ENCODE measurements at places on chromosomes 1 and 21.

- no peak for DNase-seq
Observed at GRCh38 chr1:170676628-170677027, 12.7 kb downstream of the PRRX1 start.

GRCh38 chr21:18411565-18411964 lies 8.0 kb upstream of the TMPRSS15 start:
- no peak for DNase-seq

DNA sequence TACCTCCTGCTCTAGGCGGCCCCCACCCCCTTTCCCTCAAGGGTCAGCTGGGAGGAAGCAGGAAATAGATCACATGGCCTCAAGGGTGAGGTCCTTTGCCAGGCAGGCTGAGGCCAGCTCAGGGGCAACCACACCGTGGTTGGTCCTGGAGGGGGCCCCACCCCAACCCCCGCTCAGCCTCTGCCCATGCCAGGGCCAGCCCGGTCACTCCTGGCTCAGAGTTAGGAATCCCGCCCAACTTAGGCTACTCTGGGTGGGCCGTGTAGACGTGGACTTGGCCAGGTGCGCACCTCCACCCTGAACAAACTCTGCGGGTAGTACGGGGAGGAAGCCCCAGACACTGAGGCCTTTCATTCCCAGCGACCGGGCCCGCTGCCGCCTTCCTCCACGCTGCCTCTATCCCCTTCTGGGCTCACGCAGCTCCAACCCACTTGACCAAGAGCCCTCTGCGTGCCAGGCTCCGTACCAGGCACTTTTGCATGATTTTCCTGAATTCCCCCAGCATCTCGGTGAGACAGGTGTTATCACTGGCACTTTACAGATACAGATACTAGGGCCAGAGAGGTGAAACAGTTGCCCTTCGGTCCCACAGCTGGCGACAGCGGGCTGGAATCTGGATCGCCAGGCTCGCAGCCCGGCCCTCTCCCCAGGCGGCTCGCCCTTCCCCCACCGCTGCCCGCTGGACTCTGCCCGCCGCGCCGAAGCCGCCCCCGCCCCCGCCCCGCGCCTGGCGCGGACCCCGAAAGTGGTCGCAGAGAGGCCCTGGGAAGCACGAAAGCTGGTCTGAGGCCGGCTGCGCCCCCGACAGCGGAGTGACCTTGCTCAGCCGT lies 769 bp downstream of the GALE start:
- peak; percentile 78 for DNase-seq

- DNase-seq = no peak
Observed at GRCh38 chr1:161091796-161092507, 2.6 kb upstream of the NECTIN4 start.

DNA sequence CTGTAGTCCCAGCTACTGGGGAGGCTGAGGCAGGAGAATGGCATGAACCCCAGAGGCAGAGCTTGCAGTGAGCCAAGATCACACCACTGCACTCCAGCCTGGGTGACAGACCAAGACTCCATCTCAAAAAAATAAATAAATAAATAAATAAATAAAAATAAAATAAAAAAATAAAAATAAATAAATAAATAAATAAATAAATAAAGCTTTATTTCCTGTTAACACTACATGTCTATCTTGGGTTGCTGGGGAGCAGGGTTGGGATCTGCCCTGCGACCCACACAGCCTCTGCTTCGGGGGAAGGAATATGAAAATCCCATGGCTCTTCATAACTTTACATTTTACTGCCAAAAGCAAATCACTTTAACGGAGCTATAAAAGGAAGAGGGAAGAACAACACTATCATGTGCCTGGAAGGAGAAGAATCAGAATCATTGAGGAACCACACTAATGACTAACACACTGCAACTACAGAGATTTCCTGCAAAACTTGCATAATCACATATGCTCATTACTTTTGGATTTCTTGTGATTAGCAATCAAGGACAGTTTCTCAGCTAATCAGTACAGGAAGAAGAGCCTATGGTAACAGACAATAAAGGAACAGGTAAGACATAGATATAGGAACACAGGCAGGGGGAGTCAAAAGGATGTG lies 72.8 kb upstream of the CD55 start:
- DNase-seq = no peak

DNA sequence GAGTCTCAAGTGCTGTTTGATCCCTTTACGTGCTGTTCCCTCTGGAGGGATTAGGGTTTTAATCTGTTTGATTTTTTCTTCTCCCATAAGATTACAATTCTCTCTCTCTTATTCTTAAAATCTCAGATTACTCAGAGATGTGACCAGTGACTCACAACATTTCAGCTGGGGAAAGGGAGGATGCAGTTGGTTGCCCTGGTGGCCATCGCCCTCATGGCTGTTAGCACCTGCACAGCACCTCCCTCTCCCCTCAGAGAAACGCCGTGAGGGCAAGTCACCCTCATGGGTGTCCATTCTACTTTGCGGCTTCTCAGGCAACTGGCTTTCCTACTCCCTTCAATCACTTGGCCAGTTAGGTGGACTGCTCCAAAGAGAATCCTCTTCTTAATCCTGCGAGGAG lies 42.4 kb upstream of the KCNA3 start:
- no peak for DNase-seq

- no peak for DNase-seq
Observed at GRCh38 chr1:188371295-188371806, 1542.6 kb downstream of the PLA2G4A start.

DNA sequence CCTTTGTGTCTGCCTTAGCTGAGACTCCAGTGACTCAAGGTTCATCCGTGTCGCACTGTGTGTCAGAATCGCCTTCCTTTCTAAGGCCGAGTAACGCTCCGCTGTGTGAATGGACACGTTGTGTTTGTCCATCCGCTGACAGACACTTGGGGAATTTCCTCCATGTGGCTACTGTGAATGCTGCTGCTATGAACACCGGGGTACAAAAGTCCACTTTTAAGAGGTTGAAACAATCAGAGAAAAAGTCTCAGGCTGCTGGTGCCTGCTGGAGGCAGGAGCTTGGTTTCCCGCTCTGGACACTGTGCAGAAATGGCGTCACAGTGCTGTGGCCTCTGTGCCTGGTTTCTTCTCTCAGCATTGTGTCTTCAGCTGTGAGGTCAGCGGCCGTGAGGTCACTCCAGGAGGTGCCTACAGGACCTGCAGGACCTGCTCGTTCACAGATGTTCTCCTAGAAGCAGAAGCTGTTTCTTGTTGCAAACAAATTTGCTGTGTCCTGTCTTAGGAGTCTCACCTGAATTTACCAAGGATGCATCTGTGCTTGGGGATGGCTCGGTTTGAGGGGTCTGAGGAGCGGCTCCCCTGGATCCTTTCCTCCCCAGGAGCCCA lies 34.2 kb downstream of the KRTAP10-1 start:
- DNase-seq = no peak

GRCh38 chr1:22041505-22041904 lies 11.0 kb upstream of the CDC42 start:
- no peak for DNase-seq

DNA sequence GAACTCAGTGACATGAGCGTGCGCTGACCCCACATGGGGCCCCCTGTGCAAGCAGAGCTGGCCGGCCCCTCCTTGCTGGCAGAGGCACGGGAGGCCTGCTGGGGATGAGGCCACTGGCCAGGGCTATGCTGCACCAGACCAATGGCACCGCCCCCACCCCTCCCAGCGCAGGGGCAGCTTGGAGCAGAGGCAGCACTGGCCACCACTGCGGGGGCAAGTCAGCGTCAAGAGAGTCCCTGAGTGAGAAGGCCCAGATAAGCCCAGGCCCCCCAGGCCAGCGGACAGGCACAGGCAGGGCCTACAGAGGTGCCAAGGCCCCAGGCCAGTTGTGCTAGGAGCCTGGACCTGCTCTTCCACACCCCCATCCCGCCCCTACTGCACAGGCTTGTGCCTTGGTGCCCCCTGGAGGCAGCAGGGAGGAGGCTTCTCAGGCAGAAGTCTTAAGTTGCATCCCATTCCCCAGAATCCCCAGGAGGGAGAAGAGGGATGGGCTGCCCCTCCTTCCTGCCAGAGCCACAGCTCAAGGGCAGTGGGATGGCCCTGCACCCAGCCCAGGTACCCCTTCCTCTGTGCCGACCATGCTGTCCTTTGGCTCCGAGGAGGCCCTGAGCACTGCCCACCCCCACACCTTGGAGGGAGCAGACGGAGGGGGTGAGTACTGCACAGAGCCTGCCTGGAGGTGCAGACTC lies 35.8 kb downstream of the EPHX1 start:
- peak; percentile 81 for DNase-seq

DNA sequence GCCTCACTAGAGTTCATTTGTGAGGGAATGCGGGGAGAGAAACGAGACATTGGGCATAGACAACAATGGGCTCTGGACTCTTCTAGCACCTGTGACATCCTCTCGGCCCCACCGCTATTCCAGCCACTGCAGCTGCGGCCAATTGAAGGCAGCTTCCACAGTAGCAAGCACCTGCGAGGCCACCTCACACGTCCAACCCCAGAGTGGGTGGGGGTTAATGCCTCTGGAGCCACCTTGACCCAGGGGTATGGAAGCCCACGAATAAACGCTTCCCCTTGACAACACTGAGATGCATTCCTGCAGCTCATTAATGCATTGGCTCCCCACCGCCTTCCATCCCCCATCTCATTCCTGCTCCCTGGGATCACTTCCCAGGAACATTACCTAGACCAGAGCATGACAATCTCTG lies 104.4 kb downstream of the GLIS1 start:
- DNase-seq = peak; percentile 26

DNA sequence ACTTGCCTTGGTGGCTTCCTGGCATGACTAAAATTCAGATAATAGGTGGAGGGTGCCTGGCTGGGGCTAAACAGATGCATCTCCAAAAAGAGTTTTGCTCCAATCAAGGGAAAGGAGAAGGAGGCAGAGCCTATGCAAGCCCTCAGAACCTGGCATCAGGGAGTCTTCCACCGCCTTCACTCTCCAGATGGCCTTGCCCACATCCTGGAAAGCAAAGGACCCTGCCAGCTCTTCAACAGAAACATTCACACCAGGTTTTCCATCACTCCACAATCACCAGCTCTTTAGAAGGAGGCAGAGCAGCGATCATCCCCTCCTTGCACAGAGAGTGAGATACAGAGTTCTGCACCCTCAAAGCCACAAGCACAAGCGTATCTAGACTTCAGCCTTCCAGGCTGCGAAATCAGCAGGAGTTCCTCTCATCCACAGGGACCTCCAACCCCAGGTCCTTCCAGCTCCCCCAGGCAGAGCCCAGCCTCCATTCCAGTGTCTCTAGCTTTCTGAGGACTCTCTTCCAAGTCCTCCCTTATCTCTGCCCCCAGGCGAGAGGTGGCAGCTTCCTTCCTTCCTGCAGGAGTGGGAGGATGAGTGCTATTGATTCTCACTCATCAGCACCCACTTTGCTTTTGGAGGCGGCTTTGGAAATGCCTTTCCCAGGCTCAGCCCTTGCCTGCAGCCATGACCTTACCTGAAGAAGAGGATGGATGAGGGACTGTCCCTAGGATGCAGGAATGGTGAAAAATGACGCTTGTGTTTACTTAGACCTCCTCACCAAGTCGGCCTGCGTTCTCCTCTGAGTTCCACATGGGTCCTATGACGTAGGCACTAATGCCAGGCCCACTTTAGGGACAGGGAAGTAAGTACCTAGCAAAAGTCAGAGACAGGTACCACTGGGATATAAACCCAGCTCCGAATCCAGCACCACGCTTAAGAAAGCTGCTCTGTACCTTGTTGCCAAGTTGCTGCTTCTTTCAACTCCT lies 75.4 kb downstream of the RIPK4 start:
- DNase-seq = no peak

GRCh38 chr1:232335741-232336293 lies 294.1 kb downstream of the SIPA1L2 start:
- DNase-seq = peak; percentile 53

DNA sequence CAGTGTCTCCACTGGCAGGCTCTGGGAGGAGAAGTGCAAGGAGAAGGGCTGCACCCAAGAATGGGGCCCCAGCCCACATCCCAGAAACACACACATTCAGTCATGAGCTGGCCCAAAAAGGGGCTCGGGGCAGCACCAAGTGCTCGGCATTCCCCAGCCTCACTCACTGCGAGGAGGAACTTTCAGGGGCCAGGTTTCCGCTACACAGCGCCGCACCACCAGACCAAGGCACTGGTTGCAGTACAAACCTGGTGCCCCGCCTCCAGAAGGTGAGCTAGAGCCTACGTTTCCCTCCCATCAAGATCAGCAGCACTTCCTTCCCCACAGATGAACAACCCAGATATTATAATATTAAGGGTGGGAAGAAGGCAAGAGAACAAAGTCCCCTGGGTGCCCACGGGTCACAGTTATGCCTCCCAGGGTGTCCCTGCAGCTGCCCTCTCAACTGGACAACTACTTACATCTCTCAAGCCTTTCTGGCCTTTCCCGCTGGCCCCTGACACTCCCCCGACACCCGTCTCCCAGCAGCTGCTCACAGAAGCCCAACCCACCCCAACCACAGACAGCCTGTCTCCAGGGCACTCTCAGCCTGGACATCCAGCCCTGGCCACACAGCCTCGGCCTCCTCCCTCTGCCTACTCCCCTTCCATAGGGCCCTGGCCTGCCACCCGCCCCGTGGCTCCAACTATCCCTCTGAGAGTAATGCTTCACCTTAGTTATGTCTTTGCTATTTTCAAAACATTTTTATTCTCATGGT lies 3.8 kb downstream of the PBXIP1 start:
- no peak for DNase-seq

GRCh38 chr1:26531651-26532131 lies 2.1 kb downstream of the RPS6KA1 start:
- DNase-seq = no peak

GRCh38 chr1:23039308-23039826 lies 20.1 kb downstream of the KDM1A start:
- DNase-seq = no peak

DNA sequence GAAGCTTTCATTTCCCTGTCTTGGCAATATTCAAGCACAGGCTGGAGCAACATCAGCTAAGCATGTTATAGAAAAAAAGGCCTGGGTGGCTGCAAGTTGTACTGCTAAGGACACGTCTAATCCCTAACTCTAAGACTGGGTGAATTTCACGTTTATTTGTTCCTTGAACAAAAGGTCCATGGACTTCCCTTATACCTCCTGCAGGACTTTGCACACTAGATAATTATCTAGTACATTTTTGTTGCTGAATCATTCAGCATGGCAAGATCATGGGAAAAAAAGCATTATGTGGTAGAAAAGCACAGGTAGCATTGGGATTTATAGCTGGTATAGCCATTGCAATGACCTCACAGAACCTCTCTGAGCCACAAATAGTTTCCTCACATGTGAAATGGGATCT lies 130.7 kb upstream of the DMRTA2 start:
- no peak for DNase-seq

DNA sequence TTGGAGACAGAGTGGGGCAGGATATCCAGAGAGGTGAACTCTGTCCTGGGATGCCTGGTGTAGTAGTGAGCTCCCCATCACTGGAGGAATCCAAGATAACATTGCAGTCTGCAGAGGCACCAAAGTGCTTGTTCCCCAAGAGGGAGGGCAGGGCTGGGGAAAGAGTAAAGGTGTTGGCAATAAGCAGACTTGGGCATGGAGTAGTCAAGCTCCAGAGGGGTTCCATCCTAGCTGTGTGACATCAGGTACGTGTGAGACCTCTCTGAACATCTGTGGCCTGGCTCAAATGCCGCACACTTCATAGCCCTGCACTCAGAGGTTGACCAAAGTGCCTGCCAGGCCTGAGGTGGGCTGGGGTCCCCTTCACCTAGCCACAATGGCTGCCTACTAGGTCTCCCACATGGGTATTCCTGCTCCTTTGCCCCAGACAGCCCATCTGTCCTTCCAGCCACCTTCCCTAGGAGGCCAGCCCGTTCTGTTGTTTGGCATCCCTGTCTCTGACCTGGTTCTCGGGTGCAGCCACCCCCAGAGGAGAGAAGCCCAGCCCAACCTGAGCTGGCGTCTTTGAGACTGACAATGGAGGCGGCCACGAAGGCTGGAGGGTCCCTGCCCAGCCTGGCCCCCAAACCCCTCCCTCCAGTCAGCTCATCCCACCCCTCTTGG lies 2.8 kb upstream of the ARF1 start:
- DNase-seq = no peak

Data from right forelimb (tissue), 1 donor.